ENCODE measurements at places on chromosomes 5 and 9. TPM values are rescaled to one million over a fixed set of nuclear protein-coding genes. Genes with fewer than 3 reads are reported as not detected.

YTHDC2 gene
- total RNA-seq, result 7.1 TPM

SLC34A3 gene
- not detected for total RNA-seq

CD72 gene
- total RNA-seq, result 2.2 TPM

TAS2R1 gene
- not detected for total RNA-seq

CDX1 gene
- 0.12 TPM for total RNA-seq

GMCL2 gene
- total RNA-seq, result not detected

CDC14B gene
- total RNA-seq, result 11.0 TPM

ANKRD31 gene
- total RNA-seq, result 0.09 TPM

PRR7 gene
- 11.8 TPM for total RNA-seq

GABRA6 gene
- not detected for total RNA-seq

COL15A1 gene
- 3.2 TPM for total RNA-seq

BNC2 gene
- total RNA-seq, result 19.5 TPM

DRD1 gene
- not detected for total RNA-seq

PCDHGA5 gene
- 2.1 TPM for total RNA-seq

C1QTNF3 gene
- total RNA-seq, result 1.1 TPM

HACD4 gene
- 3.7 TPM for total RNA-seq

PCDHA8 gene
- total RNA-seq, result 0.09 TPM

Measured in pericardium fibroblast (primary cell).